ENCODE measurements at places on chromosomes 11 and 22.

DNA sequence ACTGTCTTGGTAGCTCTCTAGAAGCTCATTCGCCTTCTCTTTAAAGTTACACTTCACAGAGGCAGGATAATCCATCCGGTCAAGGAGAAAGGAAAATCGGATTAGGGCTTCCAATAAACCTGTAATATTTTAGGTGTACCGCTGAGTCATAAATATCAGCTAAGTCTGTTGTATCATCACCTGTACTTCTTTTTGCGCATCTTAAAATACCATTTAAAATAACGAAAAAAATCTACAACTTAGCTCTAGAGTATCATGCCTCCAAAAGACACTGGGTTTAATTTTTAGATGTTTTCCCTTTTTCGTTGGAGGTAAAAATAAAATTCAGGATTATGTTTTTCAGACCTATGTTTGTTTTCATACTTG, 41.5 kb upstream of the INCENP start:
- DNase-seq: no peak

GRCh38 chr11:34432822-34433221, 5.9 kb upstream of the CAT start:
- no peak for DNase-seq

- no peak for DNase-seq
Observed at GRCh38 chr11:83311701-83312100, 25.5 kb upstream of the CCDC90B start.

DNA sequence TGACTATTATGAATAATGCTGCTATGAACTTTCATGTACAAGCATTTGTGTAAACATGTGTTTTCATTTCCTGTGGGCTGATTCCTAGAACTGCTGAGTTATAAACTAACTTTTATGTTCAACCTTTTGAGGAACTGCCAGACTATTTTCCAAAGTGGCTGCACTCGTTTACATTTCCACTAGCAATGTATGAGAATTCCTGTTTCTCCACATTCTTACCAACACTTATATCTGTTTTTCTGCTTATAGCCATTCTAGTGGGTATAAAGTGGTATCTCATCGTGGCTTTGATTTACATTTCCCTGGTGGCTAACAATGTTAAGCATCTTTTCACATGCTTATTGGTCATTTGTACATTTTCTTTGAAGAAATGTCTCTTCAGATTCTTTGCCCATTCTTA, 35.2 kb upstream of the SCUBE2 start:
- DNase-seq: peak; percentile 17

DNA sequence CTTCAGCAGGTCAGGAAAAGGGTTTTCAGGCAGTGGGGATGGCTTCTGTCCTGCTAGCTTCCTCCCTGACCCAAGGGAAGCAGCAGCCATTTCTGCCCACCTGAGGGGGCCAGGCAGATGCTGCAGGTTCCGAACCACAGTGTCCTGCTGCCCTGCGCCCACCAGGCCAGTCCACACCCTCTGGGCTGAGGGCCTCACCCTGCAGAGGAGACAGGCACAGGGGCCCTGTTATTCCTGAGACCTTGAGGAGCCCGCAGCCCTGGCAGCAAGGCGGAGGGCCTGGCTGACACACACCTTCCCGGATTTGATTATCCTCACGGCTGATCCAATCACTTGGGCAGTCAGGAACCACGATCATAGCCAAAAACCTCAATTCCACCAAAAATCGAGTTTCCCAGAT, 725.8 kb downstream of the BRD1 start:
- no peak for DNase-seq

GRCh38 chr11:96200243-96200642, 142.8 kb downstream of the MAML2 start:
- no peak for DNase-seq

DNA sequence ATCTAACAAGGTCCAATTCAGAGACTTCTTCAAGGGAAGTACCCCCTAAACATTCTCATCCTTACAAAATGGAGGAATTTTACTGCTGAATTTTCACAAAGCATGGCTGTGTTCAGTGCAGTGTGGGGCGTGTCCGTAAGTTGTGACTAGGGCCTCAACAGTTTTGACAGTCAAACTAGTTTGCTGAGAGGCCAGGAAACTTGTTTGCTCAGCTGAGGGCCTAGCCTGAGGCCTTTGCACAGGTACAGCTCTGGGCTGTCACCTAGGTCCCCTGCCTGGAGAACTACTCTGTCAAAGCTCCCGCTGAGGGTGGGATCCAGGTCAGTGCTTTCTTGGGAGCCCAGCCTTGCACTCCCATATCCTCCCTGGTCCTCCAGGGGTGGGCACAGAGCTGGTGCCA, 27.9 kb downstream of the TCP11L1 start:
- no peak for DNase-seq

- DNase-seq: no peak
Observed at GRCh38 chr11:100152766-100153165, 534.3 kb upstream of the ARHGAP42 start.

- DNase-seq: no peak
Observed at GRCh38 chr11:106925245-106925644, 93.0 kb downstream of the GUCY1A2 start.

DNA sequence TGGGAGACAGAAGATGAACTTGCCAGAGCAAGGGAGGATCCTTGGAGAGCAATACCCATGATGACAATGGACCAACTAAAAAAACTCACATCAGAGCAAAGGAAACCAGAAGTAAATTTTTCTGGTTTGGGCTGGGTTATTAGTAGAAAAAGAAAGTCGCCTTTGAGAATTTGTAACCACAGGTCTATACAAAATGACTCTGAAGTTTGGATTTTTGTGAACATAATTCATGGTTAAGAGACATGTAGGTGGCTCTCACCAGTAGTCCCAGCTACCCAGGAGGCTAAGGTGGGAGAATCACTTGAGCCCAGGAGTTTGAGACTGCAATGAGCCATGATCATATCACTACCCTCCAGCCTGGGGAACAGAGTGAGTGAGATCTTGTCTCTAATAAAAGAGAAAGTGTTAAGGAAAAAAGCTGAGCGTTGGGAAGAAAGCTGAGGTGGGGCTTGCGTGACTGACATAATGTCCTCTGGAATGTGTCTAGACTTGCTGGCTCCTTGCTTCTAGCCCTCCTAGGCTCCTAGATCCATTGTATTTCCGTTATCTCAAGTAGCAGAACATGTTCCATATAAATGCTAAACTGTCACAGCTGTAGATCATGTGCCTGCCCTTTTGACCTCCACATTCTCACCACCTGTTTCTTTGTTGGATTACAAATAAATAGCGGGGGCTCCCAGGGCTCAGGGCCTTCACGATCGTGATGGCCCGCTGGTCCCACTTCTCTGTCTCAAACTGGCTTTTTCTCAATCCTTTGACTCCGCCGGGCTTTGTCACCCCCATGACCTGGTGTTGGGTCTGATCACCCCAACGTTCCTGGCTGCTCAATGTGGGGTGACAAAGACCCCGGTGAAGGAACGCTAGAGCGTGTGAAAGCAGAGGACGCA, 56.2 kb upstream of the SC5D start:
- DNase-seq: peak; percentile 42

- DNase-seq: no peak
Observed at GRCh38 chr11:109971184-109971523, 122.0 kb upstream of the ZC3H12C start.

- DNase-seq: no peak
Observed at GRCh38 chr22:28541137-28541536, 138.5 kb downstream of the TTC28 start.

DNA sequence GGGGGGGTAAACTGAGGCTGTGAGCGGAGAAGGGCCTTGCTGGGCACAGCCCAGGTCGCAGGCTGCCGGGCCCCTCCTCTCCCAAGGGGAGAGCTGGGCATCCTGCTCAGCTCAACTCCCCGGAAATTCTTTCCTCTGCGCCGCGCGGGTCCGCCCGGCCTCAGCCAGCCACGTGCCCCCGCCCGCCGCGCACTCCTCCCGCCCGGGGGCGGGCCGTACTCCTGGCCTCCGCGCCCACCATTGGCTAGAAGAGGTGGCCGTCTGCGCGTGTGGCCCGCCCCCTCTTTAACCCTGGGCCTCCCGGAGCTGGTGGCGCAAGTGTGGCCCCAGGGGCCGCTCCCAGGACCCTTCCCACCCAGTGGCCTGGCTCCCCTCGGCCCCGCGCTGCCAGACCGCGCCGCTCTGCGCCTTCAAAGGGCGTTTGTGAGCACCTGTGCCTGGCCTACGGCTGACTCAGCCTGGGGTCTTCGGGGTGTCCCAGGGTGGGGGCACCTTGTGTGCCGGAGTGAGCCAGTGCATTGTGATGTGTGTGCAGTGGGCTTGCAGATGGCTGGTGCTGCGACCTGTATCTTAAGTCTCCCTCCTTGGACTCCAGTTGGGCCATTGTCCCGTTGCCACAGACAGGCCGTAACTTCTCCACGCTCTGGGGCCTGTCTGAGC, 2.0 kb downstream of the MRGPRF start:
- peak; percentile 22 for DNase-seq

- DNase-seq: no peak
Observed at GRCh38 chr22:49168219-49168813, 659.4 kb downstream of the BRD1 start.

GRCh38 chr22:49334449-49334789, 493.3 kb downstream of the BRD1 start:
- DNase-seq: no peak

GRCh38 chr22:22410121-22410520, 98.4 kb downstream of the ZNF280B start:
- no peak for DNase-seq

GRCh38 chr22:23177197-23177596, 3.1 kb upstream of the BCR start:
- DNase-seq: no peak

DNA sequence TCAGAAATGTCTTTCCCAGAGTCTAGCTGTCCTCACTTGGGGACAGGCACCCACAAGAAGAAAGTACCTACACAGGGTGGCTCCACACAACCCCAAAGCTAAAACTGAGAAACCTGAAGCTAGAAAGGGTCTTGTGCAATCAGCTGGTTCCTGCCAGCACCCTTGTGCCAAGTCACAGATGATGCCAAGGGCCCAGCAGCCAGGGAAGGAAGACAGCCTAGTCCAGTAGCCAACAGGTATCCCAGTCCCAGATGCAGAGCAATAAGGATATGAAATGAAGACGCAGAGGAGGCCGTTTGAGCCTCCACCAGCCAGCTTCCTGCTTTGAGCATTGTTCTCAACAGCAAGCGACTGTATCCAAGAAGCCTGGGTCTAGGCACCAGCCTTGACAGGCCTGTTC, 6.1 kb downstream of the PLEKHA7 start:
- DNase-seq: no peak

DNA sequence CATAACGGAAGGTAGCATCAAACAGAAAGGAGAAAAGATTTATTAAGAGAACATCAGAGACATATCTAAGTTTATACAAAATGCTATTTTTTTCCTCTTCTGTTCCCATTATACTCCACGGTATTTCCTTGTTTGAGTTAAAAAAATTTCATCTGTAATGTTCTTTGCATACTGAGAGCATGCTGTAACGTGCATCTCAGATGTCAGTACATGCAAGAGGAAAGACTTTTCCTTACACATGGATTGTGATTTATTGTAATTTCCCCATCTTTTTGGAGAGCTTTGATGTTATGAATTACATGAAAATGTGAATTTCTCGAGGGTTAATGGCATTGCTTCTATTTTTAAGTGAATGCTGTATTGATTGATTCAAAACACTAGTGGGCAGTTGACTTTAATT, 1164.0 kb downstream of the LRRC4C start:
- DNase-seq: no peak

DNA sequence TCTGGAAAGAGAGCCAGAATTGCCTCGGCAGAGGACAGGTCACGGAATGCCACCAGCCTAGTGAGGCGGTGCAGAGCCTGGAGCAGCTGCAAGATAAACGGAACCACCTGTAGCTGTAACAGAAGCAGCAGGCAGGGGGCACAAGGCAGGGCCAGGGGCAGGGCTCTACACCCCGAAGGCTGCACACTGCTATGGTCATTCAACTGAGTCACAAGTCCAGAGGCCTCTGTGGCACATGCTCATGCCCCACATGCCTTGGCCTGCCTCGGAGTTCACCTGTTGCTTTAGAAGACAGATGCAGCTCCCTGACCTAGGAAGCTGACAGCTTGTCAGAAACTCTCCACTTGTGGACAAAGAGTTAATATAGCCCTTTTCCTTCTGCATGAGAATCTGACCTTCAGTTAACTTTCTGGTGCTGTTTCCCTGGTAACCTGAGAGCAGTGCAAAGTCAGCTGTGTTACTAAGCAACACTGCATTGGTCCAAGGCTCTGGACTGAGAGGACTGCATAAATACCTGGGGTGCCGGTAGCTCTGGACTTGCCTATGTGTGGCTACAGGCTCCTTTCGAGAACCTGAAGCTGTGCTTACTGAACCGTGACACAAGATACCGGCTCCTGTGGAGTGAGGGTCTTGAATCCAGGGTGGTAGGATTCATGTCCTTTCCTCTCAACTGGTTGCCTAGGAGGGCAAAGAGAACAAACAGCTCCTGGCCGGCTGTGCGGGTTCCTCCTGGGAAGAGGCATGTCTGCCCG, 10.5 kb downstream of the COMMD9 start:
- no peak for DNase-seq

GRCh38 chr22:32100711-32101110, 57.6 kb downstream of the SLC5A1 start:
- DNase-seq: no peak

GRCh38 chr11:109196016-109196415, 226.0 kb upstream of the C11orf87 start:
- no peak for DNase-seq

GRCh38 chr11:13289081-13289480, 11.5 kb downstream of the BMAL1 start:
- DNase-seq: no peak

GRCh38 chr11:44927174-44927661, 23.5 kb downstream of the TP53I11 start:
- peak; percentile 64 for DNase-seq

All from activated CD4-positive, alpha-beta T cell treated with anti-CD3 and anti-CD28 coated beads, Interleukin-2, Interleukin-4, amounts not matched to agents 100 ng/mL and 50 ng/mL, durations not matched to agents 16 hours and 8 hours (primary cell).